ENCODE measurements at places on chromosomes 13 and 19.

GRCh38 chr13:93318534-93319254, 92.1 kb downstream of the GPC6 start:
- no peak for DNase-seq

GRCh38 chr19:45075301-45076028, 813 bp downstream of the ZNF296 start:
- peak; percentile 22 for DNase-seq

DNA sequence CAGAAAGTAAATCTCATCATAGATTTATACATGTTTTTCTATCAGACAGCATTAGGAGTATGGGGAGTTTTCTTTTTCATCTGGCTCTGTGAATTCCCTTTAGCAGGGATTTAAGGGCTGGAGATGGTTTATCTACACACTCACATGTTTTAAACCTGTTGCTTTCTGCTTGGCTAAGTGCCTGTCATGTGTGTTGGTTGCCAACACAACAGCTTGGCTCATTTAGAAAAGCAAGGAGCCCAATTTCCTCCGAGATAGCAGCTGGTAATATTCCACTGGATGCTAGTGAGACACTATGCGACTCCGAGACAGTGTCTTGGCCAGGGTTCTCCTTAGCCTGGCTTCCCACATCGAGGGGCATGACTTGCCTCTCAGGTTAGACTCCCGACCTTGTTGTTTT, 83.3 kb downstream of the KLF5 start:
- DNase-seq: no peak

- DNase-seq: no peak
These were observed 40.8 kb downstream of the TEX29 start for GRCh38 chr13:111361046-111361872.

GRCh38 chr19:45508417-45508860, 1.2 kb downstream of the VASP start:
- no peak for DNase-seq

Data from central memory CD4-positive, alpha-beta T cell (primary cell).